ENCODE measurements at places on chromosomes 16 and 17.

GRCh38 chr16:67166110-67166547 is 1.6 kb downstream of the HSF4 start:
- DNase-seq = no peak

DNA sequence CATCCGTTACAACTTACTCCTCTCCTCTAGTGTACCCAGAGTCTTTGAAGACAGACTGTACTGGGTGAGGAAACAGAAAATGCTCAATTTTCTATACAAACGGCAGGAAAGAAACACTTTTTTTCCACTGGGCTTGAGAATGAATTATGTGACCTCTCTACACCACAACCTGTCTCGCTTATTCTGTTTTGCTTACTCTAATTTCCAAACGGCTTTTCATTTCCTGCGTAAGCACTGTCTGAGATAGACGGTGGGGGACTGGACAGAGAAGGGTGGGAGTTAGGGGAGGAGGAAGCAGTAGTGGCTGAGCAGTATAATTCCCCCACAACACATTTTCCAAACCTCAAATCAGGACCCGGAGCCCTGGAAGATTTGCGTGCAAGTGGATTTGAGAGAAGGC is 191.4 kb upstream of the SDK2 start:
- no peak for DNase-seq

DNA sequence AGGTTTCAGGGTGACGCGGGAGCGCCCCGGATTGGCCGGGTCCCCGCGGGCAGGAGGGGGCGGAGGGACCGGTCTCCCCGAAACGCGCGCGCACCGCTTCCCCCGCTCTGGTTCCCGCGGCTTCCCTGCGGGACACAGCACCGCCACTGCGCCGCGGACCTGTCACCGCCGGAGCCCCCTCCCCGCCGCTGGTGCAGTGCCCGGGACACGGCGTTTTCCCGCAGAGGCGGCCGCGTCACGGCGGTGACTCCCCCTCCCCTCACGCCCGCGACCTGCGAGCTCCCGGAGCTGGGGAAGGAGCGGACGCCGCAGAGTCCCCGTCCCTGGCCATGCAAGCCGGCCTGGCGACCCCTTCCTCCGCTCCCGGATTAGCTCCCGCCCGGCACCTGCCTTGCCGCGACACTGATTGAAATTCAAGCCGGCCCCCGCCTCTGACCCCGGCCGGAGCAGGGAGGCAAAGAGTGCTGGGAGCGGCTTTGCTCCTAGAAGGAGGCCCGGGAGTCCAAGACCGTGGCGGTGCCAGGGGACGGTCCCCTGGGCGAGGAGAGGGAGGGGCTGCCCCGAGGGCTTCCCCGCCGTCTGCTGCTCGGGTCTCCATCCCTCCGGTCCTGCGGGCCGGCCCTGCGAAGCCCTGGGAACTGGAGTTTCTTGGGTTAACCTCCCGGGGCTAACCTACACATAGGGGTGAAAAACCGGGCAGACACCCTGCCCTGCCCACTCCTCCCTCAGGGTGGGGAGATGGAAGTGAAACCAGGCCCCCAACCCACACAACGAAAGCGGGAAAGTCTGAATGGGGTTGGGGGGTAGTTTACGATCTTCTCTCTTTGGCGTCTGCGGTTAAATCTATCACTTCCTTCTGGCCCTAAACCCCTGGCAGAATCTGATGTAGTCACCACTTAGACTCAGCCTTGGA is 1.0 kb downstream of the RHBDL3 start:
- no peak for DNase-seq

GRCh38 chr16:66911112-66911511 is 7.6 kb downstream of the CDH16 start:
- no peak for DNase-seq

DNA sequence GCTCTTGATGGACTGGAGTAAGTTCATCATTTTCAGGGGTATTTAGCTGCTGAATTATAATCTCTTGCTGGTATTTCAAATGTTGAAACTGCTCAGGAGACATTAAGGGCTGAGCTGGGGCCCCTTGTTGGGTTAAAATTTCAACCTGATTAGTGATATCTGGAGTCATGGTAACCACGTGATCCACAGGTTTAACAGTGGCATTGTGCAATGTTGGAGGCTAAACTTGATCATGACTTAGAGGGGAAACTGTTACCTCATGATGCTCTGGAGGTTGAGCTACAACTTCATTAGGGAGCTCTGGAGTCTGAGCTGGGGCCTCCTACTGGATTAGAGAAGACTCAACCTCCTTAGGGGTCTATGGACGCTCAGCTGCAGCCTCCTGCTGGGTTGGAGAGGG is 17.2 kb upstream of the MPP2 start:
- no peak for DNase-seq

- DNase-seq = no peak
Observed at GRCh38 chr17:68763562-68763961, 162.4 kb upstream of the FAM20A start.

GRCh38 chr17:79929257-79930061 is 90.2 kb upstream of the CBX4 start:
- DNase-seq = no peak

- no peak for DNase-seq
Observed at GRCh38 chr17:57889892-57890856, 40.3 kb upstream of the MRPS23 start.

All from CD4-positive, alpha-beta T cell treated with Interleukin-4 for 4 hours (primary cell).